DMS153 (cell line): ENCODE measurements at places on chromosomes 7 and 10.
A peak's percentile ranks its signal among the peaks of the same experiment; 100 is the strongest.

- no peak for DNase-seq
These were observed 40.5 kb downstream of the AOAH start for GRCh38 chr7:36683695-36684357.

- no peak for DNase-seq
These were observed 581.1 kb upstream of the AUTS2 start for GRCh38 chr7:69017208-69017607.

- no peak for DNase-seq
These were observed 299.4 kb downstream of the PTEN start for GRCh38 chr10:88162852-88163251.

GRCh38 chr10:25522294-25522693 lies 347.5 kb downstream of the GPR158 start:
- no peak for DNase-seq

DNA sequence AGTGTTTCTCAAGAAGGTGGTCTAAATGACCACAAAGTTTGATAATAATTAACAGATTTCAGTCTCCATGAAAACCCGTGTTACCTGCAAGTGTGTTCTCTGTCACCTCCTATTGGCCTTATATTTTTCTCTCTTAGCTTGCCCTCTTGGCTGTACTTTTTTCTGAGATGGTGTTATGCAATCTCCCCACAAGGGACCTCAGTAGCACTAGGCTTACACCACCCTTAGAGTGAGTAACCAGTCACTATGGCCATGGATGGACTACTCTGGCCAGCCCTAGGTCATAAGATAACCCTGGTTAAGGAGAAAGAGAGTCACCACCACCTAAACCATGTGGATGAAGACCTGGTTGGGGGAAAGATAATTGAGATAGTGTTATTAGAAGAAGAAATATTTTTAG lies 76.8 kb downstream of the NPSR1 start:
- no peak for DNase-seq

GRCh38 chr7:108875139-108875538 lies 305.5 kb downstream of the DNAJB9 start:
- no peak for DNase-seq

DNA sequence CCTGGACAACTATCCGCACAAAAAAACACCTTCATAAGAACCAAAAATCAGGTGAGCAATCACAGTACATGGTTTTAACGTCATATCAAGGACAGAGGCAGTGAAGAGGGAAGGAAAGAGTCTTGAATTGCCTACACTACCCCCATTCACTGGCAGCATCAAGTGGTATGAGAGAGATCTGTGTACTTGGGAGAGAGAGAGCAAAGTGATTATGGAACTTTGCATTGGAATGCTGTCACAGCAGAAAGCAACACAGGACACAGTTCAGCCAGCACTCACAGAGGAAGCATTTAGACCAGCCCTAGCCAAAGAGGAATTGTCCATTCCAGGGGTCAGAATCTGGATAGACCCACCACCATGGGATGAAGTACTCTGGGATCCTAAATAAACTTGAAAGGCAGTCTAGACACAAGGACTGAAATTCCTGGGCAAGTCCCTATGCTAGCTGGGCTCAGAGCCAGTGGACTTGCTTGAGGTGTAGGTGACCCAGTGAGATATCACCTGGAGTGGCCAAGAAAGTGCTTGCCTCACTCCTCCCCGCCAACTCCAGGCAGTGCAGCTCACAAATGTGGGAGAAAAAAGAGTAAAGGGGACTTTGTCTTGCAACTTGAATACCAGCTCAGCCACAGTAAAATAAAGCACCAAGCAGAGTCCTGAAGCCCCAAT lies 30.5 kb upstream of the SFTPD start:
- no peak for DNase-seq

GRCh38 chr10:34236931-34237330 lies 578.2 kb downstream of the PARD3 start:
- no peak for DNase-seq

- no peak for DNase-seq
These were observed 9.0 kb upstream of the ARMS2 start for GRCh38 chr10:122445469-122445868.

- peak; percentile 31 for DNase-seq
These were observed 186.4 kb downstream of the PDE1C start for GRCh38 chr7:31883761-31884164.

DNA sequence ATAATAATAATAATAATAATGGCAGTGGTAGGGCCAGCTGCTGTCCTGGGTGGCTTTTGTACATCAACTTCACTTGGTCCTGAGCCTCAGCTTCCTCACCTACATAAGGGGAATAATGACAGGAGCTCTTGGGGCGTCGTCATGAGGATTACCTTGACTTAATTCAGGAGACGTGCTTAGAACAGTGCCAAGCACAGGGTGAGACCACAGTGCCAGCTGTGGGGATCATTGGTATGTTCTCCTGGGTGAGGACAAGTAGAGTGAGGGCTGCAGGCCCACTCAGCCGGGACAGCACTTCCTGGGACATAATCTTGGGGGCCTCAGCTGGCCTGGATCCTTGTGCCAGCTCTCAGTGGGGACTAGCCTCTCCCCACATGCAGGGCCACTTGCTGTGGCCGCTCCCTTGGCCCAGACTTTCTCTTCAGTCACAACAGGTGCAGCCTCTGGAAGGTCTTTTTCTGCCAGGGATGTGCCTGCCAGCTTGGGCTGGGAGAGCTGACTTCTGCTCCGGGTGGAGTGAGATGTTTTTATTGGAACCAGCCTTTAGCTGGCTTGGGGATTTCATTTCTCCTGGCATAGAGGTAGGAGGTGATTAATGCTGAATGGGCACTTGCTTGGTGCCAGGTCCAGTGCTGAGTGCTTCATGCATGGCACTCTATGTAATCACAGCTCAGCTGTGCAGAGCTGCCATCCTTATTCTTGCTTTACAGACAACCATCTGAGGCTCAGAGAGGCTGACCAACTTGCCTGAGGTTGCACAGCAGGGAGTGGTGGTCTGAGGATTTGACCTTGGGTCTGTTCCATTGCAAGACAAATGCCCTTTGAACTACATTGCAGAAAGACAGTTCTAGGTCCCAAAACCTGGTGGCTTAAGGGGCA lies 45.3 kb downstream of the TSPAN15 start:
- DNase-seq = no peak
